Esophagus mucosa (tissue), 1 donor: ENCODE measurements at places on chromosomes 16 and 17. TPM values are rescaled to one million over a fixed set of nuclear protein-coding genes. Genes with fewer than 3 reads are reported as not detected.

RPA1 gene
- total RNA-seq: 87.5 TPM

DNA sequence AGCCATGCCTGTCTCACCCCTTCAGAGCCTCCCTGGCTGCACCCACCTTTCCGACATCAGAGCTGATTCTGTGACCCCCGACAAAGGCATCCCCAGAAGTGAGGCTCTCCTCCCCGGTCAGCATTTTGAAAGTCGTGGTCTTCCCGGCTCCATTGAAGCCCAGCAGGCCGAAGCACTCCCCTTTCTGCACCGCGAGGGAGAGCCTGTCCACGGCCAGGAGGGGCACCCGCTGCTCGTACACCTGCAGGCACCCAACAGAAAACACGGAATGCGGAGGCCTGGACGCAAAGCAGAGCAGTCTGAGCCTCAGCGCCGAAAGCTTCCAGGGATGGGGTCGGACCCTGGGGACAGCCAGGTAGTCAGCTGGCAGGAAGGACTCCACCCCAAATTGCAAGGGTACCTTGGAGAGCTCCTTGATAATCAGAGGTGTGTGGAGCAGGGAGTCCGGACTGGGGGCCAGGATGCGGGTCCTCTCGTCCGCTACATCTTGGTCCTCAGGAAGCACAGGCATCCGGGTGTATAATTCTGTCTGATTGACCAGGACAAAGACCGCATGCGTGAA is 13.1 kb upstream of the RNPS1 start:
- no peak for ATAC-seq

C16orf74 gene
- 10.9 TPM for total RNA-seq

GRCh38 chr17:28744104-28744971 is 527 bp downstream of the TRAF4 start:
- no peak for ATAC-seq

- ATAC-seq: no peak
Observed at GRCh38 chr17:82861393-82861775, 21.6 kb upstream of the ZNF750 start.

TMUB2 gene
- 18.2 TPM for total RNA-seq

CTRB1 gene
- 0.44 TPM for total RNA-seq

DNA sequence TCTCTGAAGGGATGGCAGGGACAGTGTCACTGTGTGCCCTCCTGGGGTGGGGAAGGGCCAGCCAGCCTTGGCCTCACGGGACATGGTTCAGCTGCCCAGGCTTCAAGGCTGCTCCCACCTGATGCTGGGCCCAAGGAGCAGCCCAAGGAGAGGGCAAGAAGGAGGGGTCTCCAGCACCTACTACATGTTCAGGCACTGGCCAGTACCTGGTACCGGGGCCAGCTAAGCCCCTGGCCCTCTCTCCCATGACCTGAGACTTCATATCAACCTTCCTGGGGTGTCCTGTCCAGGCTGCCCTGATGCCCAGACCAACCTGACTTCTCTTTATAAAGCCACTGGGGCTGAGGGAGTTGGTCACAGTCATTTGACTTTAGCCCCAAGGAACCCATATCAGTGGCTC is 1.3 kb downstream of the USH1G start:
- ATAC-seq: no peak

DNA sequence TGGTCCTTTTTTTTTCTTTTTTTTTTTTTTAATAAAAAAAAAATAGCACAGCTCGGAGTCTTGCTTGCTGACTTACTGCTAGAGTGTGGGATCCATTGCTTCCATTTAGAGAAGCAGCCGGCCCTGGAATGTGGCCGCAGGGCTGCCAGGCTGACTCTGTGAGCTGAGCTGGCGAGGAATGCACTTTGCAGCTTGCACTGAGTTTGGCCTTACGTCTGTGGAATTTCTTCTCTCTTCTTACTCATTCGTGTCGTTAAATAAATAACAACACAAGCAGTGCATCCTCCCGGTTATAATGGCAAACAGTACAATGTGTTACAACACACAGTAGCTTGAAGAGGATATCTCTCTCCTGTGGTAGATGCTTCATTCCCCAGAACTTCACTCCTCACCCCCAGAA is 69.2 kb downstream of the PRKCB start:
- ATAC-seq: no peak

DNA sequence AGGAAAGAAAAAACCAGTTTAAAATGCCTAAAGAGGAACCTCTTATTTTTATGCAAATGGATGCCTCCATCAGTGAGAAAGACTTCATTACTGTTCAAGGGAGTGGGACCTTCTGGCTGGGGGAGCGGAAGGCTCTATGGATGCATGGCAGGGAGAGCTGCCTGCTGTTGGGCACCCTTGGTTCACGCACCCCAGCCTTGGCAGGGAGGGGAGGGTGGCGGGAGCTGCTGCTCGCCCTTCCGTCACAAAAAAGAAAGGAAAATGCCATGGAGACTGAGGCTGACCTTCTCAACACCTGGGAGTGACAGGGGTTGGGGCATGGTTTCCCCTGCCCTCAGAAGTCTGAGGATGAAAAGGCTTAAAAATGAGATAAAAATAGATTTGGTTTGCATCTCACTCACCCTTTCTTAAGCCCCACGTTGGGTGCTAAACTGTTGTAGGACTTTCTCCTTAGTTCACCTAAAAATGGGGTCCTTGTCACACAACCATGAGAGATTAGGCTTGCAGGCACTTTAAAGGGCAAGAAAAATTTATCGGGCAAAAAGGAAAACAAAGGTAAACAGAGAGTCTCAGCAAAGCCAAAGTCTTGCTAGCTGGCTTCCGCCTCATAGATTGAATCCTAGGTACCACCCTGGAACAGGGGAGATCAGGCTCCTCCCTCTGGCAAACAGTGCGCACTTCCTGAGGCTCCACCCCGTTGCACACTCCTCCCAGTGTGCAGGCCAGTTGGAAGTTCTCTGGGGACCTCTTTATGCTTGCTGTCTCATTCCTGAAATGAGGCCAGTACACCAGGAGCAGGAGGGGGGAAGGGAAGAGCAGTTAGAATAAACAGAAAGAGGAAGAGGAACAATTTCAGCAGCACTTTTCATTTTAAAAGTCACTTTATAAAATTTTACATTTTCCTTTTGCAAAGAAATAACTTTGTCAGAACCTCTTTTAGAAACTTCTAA is 31.6 kb downstream of the PHKB start:
- ATAC-seq: peak; percentile 79

DNA sequence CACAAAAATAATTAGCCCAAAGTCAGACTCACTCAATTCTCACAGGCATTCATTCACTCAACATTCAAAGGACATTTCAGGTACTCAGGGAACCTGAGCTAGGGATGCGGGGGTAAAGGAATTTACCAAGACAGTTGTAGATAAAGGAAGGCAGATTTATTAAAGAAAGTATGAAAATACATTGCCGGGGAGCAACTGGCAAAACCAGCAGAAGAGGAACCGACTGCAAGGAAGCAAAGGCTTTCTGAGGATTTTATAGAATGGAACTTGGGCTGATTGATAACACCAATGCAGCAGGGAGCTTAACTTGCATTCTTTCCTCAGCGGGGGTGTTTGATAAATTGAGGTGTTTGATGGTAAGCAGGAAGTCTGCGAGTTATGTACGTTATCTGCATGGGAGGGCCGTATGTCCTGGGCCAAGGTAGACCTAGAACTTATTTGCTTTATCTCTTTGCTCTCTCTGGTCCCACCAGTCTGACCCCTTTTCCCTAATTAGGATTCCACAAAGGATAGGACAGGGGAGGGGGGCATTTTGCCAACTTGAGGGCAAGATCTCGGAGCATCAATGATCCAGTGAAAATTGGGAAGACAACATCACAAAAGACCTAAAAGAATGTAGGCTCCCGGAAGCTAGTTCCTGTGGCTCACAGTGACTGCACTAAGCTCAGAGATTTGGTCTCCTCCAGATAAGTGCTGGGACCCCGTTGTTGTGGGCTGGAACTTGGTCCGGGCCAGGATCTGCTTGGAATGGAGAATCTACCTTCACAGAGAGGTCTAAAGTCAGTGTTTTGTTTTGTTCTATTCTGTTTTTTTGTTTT is 5.8 kb upstream of the MT3 start:
- no peak for ATAC-seq

DNA sequence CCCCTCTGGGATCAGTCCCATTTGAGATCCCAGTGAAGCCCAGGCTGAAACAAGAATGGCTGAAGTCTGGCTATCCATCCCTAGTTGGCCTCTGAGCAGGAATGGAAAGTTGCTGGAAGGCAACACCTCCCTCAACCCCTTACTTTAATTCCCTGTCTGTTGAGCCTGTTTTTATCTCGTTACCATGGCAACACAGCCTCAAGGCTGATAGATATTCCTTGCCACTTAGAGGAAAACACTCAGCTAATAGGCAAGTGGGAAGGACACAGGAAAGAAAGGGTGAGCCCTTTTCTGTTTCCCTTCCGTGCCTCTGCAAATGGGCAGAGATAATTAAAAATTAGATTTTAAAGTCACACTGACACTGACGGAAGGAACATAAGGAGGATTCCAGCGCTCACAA is 75.5 kb upstream of the CLEC3A start:
- no peak for ATAC-seq

DNA sequence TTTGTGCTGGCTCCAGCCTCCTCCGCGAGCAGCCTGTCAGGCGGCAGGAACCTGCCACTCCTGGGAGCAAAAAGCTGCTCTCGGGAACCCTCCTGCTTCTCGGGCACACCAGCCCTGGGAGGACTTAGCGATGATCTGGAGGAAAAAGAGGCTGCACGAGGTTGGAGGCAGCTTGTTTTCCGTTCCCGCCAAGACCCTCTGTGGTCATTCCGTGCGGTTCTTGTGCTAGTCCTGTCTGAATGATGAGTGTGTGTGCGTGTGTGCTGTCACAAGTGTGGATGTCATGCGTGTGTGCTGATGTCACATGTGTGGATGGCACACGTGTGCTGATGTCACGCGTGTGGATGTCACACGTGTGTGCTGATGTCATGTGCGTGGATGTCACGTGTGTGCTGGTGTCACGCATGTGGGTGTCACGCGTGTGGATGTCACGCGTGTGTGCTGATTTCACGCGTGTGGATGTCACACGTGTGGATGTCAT is 150.0 kb downstream of the NPIPB11 start:
- no peak for ATAC-seq

GRCh38 chr17:59762049-59762823 is 54.8 kb downstream of the VMP1 start:
- ATAC-seq: no peak

DOC2A gene
- 0.20 TPM for total RNA-seq

DNA sequence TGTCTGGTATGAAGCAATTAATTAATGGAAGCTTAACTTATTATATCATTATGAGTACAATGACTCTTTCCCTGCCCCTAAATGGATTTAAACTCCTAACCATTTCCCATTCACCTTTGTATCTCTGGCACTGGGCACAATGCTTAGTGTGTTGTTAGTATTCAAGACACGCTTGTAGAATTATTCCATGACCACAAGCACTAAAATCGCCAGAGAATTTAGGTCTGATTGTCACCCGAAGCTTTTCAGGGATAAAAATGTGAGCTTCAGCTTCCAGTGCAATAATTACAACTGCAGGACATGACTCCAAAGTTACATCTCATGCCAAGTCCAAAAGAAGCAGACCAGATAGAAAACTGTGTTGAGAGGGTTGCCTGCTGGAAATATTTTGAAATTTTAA is 101.6 kb downstream of the CDH8 start:
- ATAC-seq: no peak

GRCh38 chr17:42038221-42038973 is 12.0 kb downstream of the C17orf113 start:
- no peak for ATAC-seq

DNA sequence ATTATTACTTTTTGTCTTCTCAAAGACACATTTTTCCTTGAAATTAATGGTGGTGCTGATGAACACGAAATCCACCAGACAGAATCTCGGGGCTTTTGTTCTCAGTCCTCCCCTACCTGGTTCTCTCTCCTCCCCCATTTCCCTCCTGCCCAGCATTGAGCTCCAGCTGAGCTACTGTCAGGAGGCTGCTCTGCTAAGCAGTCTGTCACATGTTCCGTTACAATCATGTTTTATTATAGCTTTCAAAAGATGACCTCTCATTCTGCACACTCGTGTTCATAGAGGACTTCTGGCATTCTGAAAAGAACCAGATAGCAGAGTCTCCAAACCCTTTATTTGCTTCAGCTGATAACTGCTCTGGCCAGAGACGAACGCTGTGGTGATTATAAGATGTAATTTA is 732.5 kb upstream of the RBFOX1 start:
- no peak for ATAC-seq

GNAO1 gene
- total RNA-seq: 0.64 TPM

C17orf78 gene
- not detected for total RNA-seq

- peak; percentile 74 for ATAC-seq
Observed at GRCh38 chr17:38361694-38362465, 10.2 kb downstream of the SOCS7 start.

- ATAC-seq: no peak
Observed at GRCh38 chr16:82049484-82049883, 14.4 kb downstream of the HSD17B2 start.

DNA sequence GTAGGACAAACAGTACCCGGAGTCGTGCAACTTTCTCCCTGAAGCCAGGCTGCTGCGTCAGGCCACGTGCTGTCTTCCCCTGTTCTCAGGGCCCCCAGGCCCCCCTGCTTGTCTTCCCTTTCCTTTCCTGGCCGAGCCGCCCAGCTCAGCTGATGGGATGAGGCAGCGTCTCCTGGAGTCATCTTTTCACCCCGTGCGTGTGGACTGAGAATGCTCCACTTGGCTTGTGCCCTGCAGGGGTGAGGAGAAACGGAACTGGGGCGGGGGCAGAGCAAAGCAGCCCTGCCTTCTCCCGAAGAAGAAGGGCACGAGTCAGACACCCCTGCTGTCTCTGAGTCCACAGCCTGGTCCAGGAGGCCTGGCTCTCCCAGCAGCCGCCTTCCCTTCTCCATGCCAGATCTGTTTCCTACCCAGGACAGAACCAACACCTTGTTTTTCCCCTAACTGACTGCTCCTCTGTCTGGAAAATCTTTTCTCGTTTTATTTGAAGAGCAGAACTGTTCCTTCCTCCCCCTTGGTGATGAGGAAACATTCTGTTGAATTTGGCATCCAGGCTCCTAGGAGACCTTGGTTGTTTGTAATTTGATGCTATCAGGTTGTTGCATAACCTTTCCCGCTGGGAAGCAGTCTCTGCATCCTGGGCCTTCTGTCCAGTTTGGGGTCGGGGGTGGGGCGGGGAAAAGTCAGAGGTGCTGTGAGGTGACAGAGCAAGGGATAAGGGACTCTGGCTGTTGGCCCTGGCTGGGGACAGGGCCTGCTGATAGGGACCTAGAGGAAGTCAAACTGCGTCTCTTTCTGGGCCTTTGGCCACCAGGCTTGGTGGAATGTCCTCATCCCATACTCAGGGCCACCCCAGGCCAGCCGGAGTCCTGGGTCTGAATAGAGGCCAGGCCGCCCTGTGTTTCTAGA is 78.8 kb downstream of the WIPI1 start:
- peak; percentile 74 for ATAC-seq

GRCh38 chr17:964876-965275 is 14.7 kb downstream of the NXN start:
- peak; percentile 15 for ATAC-seq
